ENCODE measurements at places on chromosomes 4 and X.

DNA sequence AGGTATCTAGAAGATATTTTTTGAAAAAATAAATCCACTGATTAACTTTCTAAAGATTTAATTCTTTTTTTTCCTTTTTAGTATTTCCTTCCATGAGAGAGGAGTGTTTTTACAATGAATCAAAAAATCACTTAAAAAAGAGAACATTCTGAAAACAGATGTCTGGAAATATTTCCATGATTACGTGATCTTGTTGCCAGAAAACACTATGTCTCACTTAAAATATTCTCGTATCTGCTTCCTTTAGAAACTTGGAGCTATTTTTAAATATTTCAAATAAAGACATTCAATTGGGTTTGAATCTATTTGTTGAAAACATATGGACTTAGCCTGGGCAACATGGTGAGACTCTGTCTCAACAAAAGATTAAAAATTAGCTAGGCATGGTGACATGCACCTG lies 232.8 kb upstream of the RASGEF1B start:
- no peak for DNase-seq

DNA sequence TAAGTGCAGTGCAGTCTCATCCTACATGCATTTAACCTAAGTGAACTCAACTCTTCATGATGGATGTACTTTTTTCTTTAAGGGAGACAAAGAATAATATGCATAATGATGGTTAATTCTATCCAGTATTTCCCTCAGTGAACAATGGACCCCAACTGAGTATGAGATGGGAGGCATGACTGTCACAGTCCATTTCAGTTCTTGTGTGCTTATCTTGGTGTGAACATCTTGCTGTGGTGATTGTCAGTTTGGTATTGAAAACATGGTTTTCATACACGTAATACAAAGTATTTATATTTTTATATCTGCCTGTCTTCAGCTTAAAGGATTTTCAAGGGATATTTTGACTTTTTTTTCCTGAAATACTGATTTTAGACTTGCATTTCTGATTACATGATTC lies 72.0 kb upstream of the NDUFC1 start:
- no peak for DNase-seq

DNA sequence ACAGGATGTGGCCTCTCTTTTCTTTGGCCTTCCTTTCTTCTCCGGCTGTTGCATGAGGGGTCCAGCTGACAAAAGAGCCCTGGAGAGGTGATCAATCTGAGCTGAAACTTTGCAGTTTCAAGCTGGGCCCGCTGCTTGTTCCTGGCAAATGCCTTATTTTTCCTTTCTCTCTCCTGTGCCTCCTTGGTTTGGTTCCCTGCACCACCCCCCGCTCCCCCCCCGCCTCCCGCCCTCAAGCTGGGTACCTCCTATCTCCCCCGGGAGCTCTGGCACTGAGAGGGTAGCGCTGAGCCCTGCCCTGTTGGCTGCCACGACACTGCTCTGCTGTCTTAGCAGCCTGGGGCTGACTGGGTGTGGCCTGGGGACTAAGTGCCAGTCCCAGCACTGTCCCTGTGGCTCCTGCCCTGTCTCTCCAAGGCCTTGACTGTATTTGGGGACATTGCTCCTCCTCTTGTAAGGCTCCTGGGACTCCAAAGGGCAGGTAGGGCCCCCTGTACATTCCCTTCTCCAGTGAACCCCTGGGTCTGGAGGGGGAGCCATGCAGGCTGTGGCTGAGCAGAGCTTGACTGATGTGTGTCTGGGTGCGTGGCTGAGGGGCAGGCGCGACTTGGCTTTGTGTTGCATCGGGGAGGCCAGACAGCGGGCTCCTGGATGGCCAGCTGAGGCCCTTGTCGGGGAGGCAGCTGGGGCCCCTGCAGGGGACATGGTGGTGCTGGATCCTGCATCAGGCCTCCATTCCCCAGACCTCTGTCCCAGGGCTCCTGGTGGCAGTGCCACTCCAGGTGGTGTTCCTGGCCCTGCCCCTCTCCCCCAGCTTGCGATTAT lies 1.1 kb downstream of the PLXNA3 start:
- no peak for DNase-seq

DNA sequence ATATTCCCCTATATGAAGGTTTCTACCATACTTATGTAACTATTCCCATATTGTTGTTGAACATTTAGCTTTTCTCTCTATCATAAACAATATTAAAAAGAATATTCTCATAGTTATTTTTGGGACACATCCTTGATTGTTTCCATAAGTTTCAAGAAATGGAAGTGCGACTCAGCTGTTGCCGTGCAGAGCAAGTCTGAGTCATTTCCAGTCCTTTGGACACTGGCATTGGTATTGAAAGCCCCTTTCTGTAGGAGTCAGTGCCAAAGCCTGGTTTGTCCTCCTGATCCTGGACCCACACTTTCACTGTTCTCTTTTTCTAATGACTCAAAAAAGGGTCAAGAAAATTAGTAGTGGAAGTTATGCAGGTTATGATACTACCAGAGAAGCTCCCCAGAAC lies 108.3 kb upstream of the DIAPH2 start:
- DNase-seq: no peak

GRCh38 chr4:183966371-183966770 lies 61.3 kb downstream of the STOX2 start:
- DNase-seq: no peak

DNA sequence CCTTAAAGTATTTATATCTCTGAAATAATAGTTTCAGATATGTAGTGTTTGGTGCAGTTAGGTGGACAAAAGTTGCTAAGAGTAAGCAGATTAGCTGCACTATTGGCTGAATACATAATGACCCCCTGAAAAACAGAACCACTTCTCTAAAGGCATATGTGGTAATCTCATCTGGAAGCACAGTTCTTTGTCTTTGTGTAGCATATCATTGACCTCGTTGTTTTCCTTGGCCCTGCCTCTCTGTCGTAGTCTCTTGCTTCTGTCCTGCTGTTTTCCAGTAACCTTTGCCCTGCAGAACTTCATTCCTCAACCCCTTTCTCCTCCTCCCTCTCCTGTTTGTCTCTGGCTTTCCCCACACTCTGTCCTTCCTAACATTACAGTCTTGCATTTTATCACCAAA lies 41.4 kb downstream of the JADE3 start:
- DNase-seq: no peak

DNA sequence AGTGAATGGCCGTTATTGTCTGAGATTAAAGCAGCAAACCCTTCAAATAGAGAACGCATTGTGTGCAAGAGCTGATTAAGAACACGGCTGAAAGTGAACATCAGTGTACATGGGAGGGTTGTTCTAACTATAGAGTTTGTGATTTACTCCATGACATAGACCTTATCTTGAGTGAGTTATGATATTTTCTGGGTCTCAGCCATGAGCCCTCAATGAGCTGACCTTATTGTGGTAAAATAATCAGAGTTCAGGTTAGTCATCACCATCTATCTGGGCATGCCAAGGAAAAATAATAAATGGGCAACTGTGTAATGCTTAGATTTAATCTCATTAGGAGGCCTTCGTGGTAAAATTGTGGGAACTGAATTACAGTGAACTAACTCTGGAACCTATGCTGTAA lies 33.2 kb upstream of the CLDN24 start:
- DNase-seq: no peak

DNA sequence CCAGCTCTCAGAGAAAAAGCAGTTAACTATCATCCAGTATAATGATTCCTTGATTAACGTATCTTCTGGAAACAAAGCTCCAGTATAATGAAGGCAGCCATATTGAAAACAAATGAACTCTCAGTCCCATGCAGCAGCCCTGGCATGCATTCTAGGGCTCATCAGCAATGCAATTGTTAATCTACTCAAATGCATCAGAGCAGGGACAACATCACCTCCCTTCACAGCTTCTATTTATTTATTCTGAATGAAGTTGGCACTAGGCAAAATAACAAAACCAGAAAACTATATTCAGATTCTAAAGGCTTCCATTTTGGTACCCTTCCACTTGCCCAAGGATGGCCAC lies 11.4 kb downstream of the SH3D19 start:
- DNase-seq: no peak

DNA sequence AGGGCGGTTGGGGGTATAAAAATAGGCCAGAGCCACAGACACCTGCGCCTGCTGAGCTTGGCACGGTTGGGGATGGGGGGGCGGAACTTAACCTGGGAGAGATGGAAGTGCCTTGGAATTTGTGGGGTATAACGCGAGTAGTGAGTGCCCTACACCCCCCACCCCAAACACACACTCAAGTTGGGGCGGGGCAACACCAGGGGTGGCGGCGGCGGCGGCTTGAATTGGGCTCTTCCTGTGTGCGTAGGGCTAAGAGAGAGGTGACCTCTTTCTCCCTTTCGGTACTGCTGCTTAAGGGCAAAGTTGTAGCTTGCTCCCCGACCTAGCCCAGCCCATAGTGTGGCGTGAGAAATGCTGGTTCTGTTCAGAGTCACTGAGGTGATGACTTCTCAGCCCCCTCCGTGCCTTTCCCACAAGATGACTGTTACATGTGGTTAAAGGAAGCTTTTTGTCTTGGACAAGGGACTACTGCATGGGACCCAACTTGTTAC lies 839 bp downstream of the STK26 start:
- DNase-seq: peak; percentile 51

- DNase-seq: no peak
Measured at GRCh38 chr4:75484190-75484589, 30.0 kb downstream of the RCHY1 start.

GRCh38 chr4:37604461-37604860 lies 81.7 kb downstream of the RELL1 start:
- DNase-seq: no peak

DNA sequence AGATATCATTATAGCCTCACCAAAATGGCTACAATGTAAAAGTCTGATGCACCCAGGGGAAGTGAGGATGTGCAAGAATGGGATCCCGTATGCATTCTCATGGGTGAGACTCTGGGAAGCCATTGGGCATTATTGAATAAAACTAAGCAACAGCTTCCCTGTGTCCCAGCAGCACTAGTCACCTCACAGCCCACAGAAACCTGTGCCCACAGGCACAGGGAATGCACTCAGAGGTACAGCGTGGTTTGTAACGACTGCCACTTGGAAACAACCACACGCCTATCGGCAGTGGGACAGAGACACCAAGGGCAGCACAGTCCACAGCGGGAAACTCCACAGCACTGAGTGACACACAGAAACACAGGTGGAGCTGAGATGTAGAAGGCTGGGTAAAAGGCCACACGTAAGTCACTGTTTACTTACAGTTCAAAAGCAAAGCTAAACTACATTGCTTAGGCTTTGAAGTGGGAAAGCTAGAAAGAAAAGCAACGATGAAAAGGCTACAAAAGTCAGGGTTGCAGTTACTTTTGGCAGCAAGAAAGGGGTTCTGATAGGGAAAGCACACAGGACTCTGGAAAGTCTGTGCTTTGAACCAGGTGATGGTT lies 69.2 kb downstream of the HAUS3 start:
- DNase-seq: no peak

DNA sequence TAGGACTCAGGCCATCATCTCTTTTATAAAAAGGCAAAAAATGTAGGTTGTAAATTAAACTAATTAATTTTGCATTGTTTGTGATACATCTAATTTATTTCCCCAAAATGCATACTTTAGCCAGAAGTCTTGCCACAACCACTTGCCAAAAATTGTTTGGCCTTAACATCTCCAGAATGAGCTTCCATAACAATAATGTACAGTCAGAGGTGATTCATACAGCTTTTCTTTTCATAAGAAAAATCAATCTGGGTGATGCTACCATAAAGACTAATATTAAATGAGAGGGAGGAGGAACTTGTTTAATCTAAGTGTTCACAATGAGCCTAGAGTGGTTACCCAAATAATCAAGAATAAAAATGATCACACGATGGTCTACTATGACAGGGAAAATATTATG lies 59.3 kb downstream of the AMMECR1 start:
- no peak for DNase-seq

DNA sequence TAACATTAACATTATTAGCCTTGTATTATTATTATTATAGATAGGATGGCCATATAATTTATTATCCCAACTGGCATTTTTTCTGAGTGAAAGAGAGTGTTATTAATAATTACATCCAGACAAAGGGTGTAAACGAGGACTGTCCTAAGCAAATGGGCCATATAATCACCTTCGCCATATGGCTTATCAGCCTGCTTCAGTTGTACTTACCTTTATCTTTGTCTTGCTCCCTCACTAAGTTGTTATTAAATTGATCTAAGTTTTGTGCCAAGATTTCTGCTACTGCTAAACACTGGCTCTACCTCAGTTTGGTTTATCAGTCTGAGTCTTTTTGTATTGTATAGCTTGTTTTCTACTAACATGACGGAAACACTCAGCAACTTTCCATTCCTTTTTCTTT lies 76.9 kb downstream of the STIM2 start:
- DNase-seq: no peak

DNA sequence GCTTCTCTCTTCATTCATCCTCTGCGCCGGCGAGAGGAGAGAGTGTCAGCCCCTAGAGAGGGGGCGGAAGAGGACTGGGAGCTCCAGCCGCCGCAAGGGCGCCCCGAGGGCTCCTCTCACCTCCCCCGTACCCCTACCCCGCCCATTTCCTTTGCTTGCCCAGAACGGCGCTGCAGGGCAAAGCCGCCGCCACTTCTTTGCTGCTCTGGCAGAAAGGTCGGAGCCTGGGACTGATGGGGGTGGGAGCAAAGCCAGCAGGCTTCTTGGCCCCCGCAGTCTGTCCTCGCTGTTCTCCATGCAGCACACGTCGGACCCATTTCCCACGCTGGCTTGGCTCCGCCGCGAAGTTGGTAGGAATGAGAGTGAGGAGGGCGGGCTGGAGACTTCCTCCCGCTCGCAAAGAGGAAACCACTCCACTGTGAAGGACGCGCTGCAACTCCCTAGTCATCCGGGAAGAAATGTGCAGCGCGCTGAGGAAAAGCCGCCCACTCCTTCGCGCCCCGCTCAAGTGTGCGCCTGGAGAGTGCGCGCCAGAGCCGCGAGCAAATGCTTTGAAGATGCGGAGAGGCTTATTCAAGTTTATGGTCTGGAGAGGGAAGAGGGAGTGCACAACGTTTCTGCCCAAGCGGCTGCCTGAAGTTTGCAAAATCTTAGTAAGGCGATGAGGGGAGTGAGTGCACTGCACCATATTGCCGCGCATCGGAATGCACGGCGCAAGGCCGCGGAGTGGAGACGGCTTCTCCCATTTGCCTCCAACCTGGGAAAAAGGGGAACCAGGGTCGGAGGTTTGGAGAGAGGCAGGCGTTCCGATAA lies 2.8 kb upstream of the PCDH7 start:
- DNase-seq: peak; percentile 84

- DNase-seq: no peak
Measured at GRCh38 chrX:80663331-80663730, 146.3 kb downstream of the BRWD3 start.

DNA sequence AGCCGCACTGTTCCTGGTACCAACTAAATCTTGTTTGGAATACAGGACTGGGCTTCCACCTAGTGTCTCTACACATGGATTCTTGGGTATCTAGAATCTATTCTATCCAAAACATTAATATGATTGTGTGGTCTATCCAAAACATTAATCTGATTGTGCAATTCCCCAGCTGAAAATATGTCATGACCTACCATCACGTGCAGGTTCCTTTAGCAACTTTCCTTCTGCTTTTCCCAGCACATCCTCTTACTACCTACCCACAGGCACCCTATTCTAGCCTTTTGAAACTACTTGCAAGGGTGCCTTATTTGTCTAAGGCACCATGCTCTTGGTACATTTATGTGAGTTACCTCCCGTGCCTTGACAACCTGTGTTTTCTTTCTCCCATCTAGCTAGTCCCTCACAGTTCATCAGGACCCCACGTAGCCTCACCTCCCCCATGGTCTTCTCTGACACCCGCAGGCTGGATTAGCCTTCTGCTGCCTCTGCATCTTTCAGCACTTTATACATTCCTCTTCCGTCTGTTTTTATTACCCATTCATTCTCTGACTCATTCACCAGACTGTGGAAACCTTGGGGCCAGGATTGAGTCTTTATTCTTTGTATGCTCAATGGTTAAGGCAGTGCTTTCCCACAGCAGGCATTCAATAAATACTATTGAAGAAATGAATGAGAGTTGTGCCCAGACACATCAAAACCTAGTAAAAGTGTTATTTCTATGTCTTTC lies 88.8 kb upstream of the FAM9B start:
- no peak for DNase-seq

All from left hindlimb (tissue), 1 donor.